ENCODE measurements at places on chromosomes 11 and 22.
A peak's percentile ranks its signal among the peaks of the same experiment; 100 is the strongest.

DNA sequence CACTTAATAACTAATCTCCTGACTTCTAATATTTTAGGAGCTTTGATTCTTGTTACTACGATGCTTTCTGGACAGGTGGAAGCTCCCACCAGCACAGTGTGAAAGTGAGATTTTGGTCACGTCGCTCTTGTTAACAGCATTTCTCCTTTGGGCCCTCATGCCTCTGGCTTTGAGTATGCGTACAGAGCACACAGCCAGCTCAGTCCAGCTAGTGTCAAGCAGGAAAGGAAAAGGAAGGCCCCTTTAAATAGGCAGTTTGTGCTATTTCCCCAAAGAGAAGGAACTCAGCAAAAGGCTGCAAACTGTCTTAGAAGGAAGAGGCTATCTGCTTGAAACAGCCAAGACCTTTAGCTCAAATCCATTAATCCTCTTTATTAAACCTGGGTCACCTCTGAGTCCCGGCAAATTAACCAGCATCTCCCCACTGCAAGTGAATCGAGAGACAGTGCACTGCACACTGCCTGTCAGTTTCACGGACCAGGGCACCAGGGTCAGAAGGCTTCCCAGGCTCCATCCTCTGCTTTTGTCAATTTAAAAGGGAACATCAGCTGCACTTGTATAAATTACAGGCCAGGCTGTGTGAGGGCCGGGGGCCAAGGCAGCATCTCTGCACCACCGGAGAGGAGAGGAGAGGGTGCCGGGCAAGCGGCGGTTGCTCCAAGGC, 34.7 kb downstream of the OPCML start:
- DNase-seq, result no peak

DNA sequence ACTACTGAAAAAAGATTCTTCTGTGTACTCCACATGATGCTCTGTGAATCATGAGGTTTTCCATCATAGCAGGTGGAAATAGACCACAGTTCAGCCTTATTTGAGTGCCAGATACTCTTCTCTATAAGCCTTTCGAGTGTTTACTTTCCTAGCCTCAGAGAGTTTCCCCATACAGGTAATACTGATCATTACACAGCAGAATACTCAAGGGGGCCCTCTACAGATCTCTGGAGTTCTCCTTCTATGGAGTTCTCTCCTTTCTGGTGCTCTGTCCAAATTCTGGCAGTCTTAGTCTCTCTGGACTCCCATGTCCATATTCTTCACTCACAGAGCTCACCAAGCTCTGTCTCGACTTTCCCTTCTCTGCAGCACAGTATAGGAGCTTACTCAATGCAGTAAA, 175.7 kb upstream of the CARD18 start:
- no peak for DNase-seq

DNA sequence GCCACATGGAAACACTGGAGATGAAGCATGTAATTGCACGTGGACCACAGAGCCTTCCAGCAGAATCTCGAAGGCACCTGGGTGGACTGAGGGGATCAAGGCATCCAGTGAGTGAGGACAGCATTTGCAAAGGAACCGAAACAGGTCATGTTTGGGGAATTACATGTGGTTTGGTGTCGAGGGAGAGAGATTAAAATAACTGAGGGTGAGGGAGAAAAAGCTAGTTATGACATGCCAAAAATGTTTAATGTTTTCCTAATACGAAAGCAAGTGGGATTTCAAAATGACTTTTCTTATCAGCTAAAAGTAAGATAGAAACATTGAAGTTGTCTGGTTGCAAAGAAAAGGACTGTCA, 157.1 kb downstream of the BLID start:
- DNase-seq, result no peak

DNA sequence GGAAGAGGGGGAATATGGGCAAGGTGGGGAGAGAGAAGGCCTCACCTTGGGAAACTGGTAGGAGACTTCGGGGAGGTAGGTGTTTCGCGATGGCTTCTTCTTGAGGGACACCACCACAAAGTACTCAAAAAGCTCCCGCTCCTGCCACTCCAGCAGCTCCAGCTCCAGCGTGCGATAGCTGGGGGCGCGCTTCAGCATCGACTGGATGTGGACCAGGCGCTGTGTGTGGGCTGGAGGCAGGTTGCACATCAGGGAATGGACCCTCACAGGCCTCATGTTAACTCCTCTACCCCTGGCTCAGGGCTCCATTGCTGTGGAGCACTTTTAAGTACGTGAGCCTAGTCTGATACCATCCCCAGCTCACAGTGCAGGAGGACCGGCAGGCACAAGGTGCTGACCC, 29.9 kb downstream of the RPL27A start:
- DNase-seq, result no peak

DNA sequence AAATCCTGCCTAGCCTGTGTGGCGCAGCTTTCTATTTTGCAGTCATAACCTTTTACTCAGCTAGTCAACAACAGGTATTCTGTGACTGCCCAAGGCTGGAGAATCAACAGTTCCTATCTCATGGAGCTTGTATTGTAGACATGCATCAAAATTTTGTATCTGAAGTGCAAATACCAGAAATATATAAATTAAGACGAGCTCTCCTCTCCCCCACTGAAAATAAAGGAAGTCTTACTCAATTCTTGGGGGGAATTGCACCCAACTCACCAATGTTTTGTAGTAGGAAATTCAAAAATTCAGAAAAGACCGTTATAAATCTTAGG, 153.4 kb downstream of the NCAM1 start:
- DNase-seq, result no peak

- DNase-seq, result no peak
These were observed 18.0 kb downstream of the LSP1 start for GRCh38 chr11:1870721-1871466.

- no peak for DNase-seq
These were observed 81.7 kb upstream of the NECTIN1 start for GRCh38 chr11:119810478-119811232.

- no peak for DNase-seq
These were observed 9.3 kb downstream of the MPPED1 start for GRCh38 chr22:43421046-43421665.

- no peak for DNase-seq
These were observed 47.5 kb upstream of the GRAMD1B start for GRCh38 chr11:123382555-123383074.

DNA sequence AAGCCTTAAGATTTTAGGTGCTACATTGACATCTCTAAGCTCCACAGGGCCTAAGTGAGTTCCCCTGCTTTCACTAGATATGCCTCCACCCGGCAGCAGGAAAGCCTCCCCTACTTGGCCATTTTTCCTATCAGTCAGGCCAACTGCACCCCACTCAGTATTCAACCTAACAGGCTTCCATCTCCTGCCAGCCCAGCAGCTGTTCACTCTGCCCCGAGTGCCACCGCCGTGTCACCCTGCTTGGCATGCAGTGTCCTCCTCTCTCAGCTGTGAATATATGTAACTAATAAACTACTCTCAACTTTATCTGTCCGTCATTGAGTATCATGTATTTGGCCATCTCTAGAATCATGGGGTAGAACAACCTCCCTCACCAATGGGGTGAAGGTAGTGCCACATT, 9.0 kb upstream of the OR6M1 start:
- DNase-seq, result no peak

DNA sequence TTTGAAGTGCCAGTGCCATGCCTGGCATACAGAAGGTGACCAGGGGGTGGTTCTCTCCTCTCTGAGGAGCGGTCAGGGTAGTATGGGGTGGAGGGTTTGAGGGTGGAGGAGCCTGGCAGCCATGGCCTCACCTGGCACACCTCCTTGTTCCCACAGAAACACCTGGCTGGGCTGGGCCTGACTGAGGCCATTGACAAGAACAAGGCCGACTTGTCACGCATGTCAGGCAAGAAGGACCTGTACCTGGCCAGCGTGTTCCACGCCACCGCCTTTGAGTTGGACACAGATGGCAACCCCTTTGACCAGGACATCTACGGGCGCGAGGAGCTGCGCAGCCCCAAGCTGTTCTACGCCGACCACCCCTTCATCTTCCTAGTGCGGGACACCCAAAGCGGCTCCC, 9.6 kb downstream of the SERPINH1 start:
- no peak for DNase-seq

DNA sequence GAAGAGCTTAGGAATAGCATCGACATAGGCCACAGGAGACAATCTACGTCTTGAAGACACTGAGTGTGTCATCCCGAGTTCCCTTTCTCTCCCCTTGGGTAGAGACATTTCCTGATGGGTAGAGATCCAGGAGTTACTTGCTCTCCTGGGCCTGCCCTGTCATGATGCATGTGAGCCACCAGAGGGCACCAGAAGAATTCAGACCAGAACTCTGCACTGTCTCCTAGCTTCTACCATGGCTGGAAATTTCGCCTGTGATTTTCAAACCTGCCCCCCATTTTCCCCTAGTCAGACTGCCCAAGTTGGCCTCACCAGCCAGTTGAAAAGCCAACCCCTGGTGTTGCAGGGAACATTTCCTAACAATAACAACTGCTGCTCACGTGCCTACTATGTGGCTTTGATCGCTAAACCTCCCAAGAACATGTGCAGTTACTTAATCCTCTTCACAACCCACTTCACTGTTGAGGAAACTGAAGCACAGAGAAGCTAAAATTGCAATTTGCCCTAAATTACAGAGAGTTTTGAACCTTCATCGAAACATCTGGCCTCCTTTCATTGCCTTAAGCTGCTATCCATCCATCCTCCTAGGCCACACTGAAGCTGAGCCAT, 47.2 kb downstream of the C11orf58 start:
- DNase-seq, result peak; percentile 79

DNA sequence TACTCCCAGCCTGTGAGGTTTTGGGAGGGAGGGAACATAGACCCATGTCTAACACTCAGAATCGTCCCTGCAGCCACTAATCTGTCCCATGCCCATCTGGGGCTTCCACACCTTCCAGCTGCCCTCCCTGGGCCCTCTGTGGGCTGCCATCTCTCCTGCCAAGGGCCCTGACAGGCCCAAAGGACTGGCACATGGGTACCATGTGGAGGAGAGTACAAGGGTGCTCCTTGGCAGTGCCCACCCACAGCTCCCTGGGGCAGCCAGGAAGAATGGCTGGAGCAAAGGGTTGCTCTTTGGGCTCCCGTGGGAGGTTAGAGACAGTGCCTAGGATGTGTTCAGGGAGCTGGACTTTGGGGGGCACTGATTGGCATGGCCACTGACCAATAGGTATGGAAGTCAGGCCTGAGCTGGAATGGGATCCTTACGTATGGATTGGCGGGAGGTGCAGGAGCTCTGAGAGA, 56.8 kb downstream of the CD82 start:
- no peak for DNase-seq

- DNase-seq, result no peak
These were observed 5.5 kb downstream of the CBX6 start for GRCh38 chr22:38866399-38867123.

DNA sequence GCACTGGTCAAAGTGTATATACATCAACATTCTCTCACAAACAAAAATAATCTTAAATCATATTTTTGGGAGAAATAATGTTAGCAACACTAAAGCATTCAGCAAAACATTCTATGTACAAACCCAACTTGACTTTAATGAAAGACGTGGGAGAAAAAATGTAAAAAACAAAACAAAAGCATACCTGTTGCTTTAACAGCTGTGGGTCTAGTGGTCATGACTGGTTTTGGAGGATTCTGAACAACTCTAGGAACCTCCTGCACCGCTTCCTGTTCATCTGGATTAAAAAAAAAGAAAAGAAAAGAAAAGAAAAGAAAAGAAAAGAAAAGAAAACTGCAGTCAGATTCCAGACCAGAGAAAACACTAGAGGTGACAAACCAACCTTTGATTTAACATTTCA, 2.1 kb downstream of the FNBP4 start:
- no peak for DNase-seq

DNA sequence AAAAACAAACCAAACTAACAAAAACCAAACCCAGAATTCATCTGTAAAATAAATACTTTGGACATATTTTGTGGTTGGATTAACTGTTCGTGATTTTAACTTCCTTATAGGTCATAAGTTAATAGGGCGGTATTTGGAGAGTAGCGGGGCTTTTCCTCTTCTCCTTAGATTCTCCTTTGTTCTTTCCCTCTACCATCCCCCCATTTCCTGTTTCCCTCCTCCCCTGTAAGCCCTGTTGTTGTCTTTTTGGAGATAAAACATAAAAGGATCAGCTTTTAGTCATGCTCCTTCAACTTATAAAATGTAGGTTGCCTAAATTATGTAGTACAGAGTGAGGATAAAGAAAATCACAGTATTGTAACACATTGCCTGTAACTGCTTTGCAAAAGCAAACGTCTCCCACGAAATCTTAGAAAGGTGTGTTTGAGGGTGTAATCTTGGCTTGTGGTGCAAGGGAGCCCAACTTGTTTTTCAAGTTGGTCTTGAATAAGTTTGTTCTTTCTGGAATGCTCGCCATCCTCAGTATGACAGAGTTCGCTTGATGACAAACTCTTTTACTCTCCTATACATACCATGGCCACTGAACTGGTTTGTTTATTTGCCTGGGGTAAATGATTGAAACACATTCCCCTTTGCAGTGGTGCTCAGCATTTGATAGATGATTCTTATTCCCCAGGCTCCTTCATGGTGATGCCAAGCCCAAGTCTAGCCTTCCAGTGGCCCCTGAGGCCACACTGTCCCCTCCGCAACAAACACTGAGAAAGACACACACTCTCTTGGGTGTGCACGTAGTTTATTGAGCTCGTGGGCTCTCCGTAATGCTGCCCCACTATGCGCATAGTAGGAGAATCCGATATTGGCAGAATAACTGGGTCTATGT, 49.4 kb downstream of the TEAD1 start:
- DNase-seq, result no peak

DNA sequence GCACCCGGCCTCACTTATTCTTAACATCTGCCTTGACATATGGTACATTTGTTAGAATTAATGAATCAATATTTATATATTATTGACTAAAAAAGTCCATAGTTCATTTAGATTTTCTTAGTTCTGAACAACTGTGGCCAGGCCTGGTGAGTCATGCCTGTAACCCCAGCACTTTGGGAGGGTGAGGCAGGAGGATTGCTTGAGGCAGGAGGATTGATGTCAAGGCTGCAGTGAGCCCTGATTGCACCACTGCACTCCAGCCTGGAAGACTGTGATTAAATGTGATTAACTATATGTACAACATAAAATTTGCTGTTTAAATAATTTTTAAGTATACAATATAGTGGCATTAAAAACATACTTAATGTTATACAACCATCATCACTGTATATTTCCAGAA, 5.6 kb downstream of the UVRAG start:
- peak; percentile 22 for DNase-seq

- DNase-seq, result peak; percentile 8
These were observed 667 bp downstream of the RAB6A start for GRCh38 chr11:73760135-73760678.

GRCh38 chr11:68106165-68106940, 14.8 kb downstream of the CHKA start:
- no peak for DNase-seq

Data from HFFc6 (cell line).